ENCODE measurements at places on chromosomes 13 and 19.

GRCh38 chr19:31981545-31981944, 363.9 kb upstream of the ZNF507 start:
- no peak for DNase-seq

- DNase-seq = no peak
These were observed 259.0 kb downstream of the NALCN start for GRCh38 chr13:101157261-101157660.

GRCh38 chr13:53075356-53076041, 46.9 kb downstream of the OLFM4 start:
- no peak for DNase-seq

- DNase-seq = no peak
These were observed 41.2 kb upstream of the UBAC2 start for GRCh38 chr13:99159331-99160061.

DNA sequence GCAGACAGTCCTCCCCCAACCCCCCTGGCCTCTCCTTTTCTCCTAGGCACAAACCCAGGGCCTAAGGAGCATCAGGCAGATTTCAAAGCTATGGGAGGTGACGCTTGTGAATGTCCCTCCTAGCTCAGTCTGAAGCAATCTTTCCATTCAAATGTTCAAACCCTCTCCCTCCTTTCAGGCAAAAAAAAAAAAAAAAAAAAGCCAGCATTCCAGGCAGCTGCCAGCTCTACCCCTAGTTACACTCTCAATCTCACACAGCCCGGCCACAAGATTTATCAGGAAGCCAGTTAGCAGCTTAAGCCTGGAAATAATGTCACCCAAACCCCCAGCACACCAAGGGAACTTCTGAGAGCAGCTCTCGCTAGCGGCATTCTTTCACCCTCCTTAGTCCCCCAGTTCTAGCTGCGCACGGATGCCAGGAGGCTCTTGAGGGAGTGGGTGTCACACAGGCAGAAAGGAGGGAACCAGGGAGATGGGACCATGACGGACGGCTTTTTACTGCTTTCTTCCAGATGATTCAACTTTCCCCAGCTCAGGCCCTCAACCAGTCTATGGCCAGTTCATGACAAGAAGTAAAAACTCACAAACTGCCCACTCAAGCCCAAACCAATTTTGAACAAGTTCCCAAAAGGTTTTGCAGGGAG, 6.3 kb downstream of the SH3GL1 start:
- no peak for DNase-seq

All from stimulated activated CD4-positive, alpha-beta T cell treated with anti-CD3 and anti-CD28 coated beads, Interleukin-4, amount 100 ng/mL, for 48 hours (primary cell).